ENCODE measurements at places on chromosomes 2 and 18.

- no peak for DNase-seq
These were observed 11.1 kb upstream of the BIN1 start for GRCh38 chr2:127118038-127118437.

GRCh38 chr18:77178559-77178958, 46.0 kb upstream of the MBP start:
- DNase-seq, result no peak

- DNase-seq, result no peak
These were observed 88.1 kb upstream of the ATL2 start for GRCh38 chr2:38464971-38465788.

DNA sequence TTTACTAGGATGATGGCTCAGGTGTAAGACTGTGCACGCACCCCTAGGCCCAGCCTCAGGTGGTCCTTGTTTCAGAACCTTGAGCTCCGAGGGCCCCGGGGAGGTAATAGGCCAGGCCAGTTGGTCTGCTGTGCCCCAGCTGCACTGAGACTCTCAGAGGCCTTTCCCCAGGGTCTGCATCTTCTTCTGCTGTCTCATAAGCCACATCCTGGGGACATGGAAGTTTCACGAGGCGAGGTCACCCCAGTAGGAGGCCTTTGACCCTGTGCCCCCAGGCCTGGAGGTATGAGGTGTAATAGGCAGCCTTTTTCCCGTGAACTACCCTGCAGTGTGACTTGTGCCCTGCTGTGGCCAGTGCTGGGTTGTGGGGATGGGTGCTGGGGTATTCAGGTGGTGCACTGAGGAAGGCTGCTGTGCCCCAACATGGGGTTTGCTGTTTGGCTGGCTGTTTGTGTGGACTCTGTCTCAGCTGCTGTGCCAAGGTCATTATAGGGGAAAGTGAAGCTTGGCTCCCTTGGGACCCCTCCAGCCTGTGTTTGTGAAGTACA, 6.9 kb downstream of the OXER1 start:
- no peak for DNase-seq

GRCh38 chr2:216863946-216864345, 4.1 kb upstream of the TNP1 start:
- DNase-seq, result no peak

DNA sequence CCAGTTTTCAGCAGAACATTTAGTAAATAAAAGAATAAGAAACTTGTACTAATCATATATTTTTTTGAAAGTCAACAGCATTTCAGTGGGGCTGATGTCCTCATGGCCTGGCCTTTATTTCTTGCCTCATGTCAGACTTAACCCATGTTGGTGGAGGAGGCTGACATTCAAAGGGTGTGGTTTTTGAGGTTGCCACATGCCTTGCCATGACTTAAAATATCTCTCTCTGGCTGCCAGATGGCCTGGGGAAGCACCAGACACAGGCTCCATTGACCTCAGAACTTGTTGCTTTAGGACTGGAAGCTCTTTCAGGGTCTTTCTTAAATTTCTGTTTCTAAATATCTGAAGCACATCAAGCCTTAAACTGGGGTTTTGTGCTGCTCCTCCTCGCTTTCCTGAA, 32.5 kb upstream of the CD28 start:
- no peak for DNase-seq

DNA sequence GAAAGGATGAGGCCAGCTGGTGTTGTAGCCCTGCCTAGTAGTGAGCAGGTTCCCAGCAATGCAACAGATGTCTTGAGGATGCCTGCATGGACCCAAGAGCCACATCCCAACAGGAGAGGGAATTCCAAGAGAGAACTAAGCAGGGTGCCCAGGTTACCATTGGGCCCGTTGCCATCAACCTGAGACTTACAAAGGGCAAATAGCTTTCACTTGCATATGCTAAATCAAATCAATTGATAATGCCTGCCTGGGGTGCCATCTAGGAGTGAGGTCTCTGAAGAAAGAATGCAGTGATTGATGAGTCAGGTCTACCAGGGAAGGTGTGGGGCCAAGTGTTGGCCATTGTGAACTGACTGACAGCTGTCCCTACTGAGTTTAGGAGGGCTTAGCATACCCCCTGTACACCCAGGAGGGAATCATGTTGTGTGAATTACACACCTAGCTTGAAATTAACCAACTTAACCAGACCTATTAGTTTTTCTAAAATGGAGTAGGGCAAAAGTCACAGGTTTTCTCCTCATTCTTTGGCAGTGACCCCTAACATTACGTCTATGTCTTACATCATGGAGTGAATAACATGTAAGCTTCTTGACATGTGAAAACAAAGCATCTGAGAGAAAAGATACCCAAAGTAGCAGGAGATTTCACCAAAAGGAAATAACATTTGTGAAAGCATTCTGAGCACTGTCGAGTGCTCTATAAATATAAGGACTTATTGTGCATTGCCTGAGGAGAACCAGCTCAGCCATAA, 32.3 kb downstream of the FHOD3 start:
- no peak for DNase-seq

- DNase-seq, result no peak
These were observed 103.0 kb upstream of the SNTG2 start for GRCh38 chr2:847669-848068.

GRCh38 chr2:98127229-98127989, 40.4 kb downstream of the VWA3B start:
- no peak for DNase-seq

- no peak for DNase-seq
These were observed 418.0 kb downstream of the MEIS1 start for GRCh38 chr2:66852953-66853352.
